AML-193 (cell line): ENCODE measurements at places on chromosomes 4 and X.

DNA sequence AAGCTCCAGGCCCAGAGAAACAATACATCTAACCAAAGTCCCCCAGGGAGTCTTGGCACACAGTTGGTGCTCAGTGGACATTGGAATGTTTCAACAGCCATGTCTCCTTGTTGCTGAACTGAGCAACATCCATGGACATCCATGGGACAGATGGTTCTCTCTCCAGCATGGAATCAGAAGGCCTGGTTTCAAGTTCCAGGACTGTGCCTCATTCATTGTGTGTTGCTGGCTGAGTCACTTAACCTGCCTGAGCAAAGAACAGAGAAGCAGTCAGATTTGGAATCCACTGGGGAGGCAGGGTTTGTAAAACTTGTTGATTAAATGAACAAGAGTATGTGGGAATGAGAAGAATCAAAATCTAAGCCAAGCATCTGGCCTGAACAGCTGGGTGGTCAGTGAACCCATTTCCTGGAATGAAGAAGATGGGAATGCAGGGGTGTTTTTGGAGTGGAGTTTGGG is 147.9 kb downstream of the CHIC2 start:
- DNase-seq = no peak

DNA sequence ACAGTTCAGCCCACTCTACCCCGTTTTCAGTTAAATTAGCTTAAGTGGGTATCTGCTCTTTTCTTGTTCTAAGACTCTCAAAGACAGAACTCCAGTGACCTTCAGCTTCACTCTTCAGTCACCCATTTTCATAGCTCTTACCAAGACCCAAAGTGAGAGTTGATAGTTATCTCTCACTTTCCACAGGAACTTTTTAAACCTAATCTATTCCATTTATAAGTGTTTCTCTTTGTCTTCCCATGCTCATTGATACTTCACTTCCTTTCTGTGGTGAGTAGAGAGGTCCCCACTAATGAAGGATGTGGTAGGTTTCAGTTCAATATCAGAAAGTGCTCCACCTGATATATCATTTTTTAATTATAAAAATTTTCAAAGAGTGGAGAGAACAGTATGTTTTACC is 33.4 kb downstream of the COX18 start:
- no peak for DNase-seq

- no peak for DNase-seq
These were observed 408.2 kb downstream of the ARHGAP24 start for GRCh38 chr4:85883180-85883579.

- no peak for DNase-seq
These were observed 15.7 kb downstream of the PRKX start for GRCh38 chrX:3697701-3698279.

- DNase-seq = no peak
These were observed 31.5 kb upstream of the NAA11 start for GRCh38 chr4:79357365-79357764.

DNA sequence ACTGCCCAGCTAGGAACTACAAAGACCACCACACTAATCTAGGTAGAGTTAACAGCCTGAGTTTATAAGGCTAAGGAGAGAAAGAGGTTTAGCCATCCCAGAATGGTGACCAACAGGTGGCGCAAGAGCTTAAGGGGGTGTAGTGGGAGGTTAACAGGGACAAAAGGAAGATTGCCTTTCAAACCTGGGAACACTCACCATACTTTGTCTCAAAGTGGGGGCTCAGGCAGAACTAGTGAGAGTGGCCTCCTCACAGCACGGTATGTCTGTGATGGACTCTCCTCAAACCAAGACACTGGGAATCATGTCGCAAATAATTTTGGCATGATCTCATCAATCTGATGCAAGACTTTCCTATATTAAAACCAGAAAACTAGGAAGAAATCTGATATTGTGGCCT is 23.4 kb downstream of the CCNI start:
- peak; percentile 16 for DNase-seq

DNA sequence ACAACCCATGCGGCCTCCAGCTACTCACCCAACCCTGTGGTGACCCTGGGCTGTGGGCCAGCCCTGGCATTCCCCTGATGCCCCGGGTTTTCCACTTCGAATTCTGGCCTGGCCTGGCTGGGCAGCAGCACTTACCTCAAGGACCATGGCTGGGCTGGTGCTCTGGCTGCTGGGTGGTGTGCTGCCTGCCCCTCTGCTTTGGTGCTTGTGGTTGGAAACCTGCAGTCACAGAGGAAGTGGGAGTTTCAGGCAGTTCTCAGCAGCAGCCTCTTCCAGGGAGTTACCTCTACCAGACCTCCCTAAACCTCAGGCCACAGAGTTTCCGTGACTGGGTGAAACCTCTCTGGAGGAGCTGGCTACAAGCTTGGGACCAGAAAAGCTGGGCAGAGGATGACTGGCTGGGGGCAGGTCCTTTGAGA is at the start of gene CXCR3:
Gene CXCR3, minus strand, starts transcription at position 209 of the 419 bp plus-strand sequence. Its CDS starts 62 bp downstream, at position 147.
- DNase-seq = peak; percentile 79

DNA sequence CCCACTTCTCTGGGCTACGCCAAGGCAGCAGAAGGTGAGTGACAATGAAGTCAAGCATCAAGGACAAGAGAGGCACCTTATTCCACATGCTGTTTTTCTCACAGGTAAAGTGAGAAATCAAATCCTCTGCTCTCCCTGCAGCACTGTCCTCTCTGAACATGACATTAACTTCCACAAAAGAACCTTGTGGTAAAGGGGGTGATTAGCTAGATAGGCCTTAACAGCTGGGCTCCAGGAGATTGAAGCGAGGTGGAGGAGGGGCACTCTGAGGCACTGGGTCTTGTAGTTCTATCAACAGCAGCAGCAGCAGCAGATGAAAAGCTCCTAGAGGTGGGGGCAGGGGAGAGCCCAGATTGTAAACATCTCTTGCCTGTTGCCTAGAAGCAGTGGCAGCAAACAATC is 96.8 kb upstream of the CXXC4 start:
- DNase-seq = no peak
